IPS DF 6.9 (cell line): ENCODE measurements at places on chromosomes 2 and 18.

DNA sequence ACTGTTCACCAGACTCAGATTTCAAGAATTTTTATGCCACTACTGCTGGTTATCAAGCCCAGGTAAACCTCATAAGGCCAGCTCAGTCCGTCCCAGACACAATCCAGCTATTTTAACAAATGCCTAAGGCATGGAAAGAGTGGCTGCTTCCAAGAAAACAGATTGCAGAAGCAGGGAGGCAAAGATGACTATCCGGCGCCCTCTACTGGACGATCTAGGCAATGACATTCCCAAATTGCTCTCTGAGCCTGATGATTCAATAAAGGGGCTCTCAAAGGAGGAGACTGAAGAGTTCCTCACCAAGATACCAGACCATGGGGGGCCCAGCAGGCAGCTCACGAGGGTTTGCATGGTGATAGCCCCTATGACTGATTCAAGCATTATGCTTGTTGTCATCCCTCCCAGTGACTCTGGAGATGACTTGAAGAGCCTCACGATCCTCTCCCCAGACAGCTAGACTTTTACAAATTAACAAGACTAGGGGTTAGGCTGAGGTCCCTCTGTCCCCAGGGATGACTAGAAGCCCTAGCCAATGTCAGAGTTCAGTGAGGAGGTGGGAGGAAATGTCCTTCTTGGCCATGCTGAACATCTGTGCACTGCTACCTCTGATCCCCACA, 25.0 kb downstream of the SERPINB8 start:
- no peak for DNase-seq

DNA sequence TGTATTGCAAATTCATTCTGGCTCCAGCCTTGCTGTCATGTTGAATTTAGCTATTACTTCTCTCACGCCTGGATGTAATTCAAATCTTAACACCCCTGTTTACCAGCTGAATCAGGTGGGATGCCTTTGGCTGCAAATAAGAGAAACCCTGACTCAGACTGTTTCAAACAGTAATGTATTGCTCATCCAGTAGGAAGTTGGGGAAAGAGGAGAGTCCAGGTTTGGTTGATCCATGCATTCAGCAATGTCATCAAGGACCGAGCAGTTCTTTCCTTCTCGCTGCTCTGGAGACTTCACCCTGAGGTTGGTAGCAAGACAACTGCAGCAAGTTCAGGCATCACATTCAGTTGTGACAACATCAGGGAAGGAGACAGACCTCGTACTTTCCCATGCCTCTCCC, 6.4 kb upstream of the DARS1 start:
- no peak for DNase-seq

DNA sequence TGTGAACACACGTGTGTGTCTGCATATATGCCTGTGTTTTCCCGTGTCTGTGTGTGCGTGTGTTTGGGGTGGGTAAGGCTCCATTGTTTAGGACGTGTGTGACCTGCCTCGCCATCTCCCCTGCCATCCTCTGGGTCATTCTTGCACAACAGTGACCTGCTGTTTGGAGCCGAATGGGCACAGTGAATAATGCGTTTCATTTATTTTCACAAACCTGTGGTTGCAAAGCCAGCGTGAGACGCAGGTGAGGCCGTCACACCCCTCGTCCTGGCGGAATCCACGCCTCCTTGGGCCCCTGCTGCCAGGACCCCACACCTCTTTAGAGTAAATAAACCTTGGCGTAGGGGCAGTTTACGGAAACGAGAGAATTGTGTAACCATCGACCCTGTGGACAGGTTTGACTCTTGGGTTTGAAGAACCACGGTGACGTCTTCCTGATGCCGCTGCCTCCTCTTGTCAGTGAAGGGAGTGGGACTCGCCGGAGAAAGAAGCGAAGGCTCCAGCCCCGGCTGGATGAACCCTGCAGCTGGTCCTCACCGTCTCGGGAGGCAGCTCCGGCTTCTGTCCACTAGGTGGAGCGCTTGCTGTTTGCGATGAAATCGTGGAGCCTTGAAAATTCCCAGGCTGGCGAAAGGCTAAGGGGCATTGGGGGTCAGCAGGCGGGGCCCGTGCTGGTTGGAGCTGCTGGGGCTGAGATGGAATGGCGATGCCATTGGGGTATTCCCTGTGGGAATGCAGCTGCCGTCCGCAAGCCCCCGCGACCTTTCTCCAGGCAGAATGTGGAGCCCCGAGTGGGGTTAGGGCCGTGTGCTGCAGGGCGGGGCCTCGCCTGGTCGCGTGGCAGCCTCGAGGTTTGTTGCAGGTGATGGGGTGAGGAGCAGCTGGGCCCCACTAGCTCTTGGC, 81.1 kb downstream of the RTP5 start:
- DNase-seq, result peak; percentile 77

DNA sequence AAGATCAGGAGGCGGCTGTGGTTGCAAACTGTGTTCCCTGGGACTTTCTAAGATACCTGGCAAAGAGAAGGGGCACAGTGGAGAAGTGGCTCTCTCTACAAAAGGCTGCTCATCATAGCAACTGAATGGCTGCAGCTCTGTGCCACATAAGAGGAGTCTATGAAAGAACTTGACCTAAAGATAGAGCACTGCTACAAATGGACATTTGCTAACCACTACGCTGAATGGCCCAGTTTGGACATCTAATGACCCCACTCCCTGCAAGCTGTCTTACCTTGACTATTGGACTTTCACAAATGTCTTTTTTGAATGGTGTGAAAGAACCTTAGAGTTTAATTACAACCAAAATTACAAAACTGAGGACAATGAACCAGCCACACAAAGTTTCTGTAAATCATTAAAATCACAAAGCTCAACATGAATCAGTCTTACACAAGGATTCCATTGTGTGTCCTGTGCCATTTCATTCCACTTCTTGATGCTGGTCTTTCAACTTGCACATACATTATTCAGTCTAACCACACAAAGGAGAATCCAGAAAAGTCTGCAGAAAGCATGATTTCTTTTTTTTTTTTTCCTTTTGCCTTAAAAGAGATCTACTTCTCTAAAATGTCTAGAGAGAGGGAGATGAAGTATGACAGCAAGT, 154.0 kb downstream of the LAMA1 start:
- no peak for DNase-seq

DNA sequence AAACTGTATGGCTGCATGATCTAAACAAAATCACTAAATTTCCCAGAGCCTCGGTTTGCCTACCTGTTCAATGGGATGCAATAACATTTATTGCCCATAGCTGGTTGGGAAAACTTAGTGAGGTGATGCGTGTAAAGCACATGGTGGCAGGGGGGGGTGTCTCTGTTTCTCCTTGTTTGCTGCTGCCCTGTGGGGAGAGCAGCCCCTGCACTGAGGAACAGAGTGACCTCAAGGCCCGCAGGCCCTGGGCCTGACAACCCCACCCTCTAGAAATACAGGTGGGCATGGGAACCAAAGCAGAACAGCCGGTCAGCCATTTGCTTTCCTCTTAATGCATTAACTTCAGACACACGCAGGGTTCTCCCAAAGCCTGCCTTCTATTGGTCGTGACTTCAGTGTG, 55.1 kb upstream of the SLC66A3 start:
- no peak for DNase-seq

- no peak for DNase-seq
These were observed 400 bp downstream of the CCDC88A start for GRCh38 chr2:55419233-55419678.

DNA sequence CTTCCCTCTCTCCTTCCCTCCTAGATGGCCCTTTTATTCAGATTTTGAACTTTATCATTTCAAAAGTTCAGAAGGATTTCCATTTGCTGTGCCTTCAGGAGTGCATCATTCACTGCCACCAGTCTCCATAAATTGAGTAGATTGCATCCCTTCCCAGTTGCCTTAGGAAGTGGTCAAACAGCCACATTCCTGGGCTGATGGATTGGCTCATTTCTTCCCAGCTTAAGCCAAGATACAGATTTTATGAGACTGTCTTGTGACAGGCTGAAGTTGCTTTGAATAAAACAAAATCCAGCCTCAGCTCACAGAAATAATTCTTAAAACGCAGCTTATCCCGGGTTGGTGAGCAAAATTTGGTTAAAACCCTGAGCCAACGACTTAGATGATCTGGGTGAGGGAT, 9.8 kb downstream of the NRP2 start:
- DNase-seq, result no peak

DNA sequence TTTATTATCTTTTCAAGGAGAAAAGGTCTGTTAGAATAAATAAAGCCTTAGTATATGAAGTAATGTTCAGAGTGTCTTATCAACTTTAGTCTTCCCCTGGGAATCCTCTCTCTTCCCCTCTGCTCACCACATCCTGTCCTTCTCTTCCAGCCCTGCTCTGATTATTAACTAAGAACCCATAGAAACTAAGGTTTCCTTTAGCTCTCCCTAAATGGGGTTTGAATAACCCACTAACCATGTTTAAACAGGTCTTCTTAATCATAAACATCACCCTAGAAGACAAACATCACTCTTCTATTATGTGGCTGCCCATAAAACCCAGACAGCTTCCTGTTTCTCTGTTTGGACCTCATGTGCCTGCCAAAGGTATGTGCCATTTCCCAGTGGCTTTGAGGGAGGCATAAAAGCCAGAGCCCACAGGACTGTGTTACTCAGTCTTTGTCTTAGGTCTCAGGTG, 50.1 kb downstream of the SLC14A1 start:
- DNase-seq, result no peak

DNA sequence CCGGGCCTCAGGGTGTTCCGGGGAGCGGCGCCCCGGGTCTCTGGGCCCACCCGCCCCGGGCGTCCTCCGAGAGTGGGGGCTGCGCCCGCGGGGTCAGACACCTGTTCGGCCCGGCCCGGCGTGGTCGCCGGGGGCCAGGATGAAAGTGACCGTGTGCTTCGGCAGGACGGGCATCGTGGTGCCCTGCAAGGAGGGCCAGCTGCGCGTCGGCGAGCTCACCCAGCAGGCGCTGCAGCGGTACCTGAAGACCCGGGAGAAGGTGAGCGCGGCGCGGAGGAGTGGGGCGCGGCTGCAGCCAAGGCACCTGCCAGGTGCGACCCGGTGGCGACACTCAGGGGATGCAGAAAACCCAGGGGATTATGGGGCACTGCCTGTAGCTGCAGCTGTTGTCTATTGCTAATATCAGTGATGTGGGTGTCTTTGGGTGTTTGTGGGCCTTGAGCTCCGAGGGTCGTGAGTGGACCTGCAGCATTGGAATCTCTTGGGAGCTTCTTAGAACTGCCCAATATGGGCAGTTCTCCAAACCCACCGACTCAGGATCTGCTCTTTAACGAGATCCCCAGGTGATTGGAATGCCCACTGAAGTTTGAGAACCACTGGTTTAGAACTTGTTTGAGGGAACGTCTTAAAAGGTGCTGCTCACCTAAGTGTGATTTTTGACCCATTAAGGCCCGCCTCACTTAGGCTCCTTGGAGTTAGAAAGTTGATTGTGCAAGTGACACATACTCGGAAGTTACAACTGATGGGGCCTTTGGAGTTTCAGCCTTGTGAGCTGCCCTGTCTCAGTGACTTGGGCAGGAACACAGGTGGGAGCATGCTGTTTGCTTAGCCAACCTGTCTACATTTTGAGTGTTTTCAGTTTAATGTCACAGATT, 823 bp downstream of the PARD3B start:
- no peak for DNase-seq

- DNase-seq, result no peak
These were observed 30.7 kb downstream of the XRCC5 start for GRCh38 chr2:216139884-216140283.

GRCh38 chr2:125961739-125962138, 694.2 kb upstream of the GYPC start:
- DNase-seq, result no peak

GRCh38 chr2:15133461-15133860, 427.7 kb downstream of the NBAS start:
- no peak for DNase-seq

DNA sequence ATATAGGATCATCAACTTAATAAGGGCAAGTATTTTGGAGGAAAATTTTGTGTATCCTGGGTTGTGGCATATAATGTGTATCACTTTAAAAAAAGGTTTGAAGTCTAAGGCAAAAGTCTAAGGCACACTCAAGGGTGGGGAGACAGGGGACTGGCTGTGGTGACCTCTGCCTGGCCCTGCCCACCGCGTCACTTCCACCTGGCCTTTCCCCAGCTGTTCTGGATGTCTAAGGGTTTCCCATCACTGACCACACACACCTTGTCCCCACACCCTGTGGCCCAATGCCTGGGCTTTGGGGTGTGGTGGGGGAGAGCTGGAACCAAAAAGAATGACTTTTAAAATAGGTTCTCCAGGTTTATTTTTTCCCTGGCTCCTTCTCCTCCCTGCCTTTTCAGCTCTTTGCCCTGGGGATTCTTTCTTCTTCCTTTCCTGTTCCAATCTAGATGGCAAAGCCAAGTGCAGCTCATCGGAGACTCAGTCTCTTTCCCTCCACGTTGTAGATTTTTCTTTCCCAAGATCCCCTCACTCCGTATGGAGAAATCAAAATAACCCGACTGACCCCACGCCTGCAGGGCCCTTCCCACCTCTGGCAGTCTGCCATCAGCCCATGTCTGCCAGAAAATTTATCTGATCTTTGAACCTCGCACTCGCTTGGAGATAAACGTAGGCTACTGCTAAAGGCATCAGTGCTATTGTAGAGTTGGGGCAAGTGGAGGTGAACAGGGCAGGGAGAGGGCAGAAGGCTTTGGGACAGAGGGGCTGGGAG, 257.2 kb downstream of the DYSF start:
- DNase-seq, result no peak

- no peak for DNase-seq
These were observed 74.6 kb downstream of the ARMC9 start for GRCh38 chr2:231272991-231273390.

DNA sequence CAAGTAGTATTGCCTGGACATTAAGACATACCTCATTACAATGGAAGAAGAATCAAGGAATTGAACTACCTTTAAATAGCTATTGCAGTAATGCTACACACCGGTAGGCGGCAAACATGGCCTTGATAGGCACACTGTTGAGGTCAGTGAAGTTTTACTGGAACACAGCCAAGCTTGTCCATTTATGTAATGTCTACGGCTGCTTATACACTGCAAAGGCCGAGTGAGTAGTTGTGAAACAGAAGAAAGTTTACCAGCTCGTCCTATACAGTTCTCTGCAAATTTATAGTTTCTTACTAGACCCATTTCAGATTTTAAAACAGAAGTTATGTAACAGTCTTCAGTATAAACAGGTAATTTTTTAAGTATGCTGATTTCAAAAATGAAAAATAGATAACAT, 38.8 kb downstream of the PPP4R1 start:
- peak; percentile 20 for DNase-seq

DNA sequence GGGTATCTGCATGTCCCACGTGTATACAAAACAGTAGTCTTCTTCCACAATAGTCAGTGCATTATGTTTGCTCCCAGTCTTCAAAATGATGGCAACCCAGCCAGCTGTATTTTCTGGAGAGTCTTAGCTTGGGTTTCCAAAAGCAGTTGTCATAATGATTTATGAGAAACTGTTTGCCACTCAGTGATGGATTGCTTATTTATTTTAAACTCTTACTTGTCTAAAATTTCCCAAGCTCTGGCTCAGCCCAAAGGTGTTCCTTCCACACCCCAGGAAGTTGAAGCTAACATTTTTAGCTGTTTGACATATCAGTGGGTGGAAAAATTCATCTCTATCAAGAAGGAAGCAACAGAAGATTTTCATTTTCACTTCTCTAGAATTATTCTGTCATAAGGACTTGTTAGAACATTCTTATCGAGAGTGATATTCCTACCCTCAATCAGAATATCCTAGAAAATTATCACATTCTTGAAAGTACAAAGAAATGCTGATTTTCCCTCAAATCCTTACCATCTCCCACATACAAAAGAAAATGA, 78.8 kb downstream of the ASAP2 start:
- no peak for DNase-seq
